ENCODE measurements at places on chromosomes 3 and 15.

DNA sequence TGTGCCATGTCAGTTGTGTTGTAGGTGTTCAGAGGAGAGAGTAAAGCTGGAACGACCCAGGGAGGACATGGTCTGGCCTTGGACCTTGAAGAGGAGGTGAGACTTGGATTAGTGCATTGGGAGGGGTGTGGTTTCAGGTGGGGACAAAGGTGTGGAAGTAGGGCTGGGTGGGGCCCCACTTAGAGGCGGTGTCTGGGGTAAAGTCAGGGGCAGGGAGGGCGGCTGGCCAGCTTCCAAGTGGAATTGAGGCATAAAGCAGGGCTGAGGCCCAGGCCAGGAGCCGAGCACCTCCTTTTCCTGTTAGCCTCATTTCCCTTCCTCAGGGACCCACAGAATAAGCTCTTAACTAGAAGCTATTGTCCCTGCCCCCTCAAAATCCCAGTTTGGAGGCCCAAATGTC, 36.2 kb upstream of the FLNB start:
- no peak for DNase-seq

GRCh38 chr3:1677576-1678156, 421.0 kb upstream of the CNTN4 start:
- no peak for DNase-seq

GRCh38 chr3:72114773-72115172, 329.8 kb upstream of the PROK2 start:
- DNase-seq = no peak

DNA sequence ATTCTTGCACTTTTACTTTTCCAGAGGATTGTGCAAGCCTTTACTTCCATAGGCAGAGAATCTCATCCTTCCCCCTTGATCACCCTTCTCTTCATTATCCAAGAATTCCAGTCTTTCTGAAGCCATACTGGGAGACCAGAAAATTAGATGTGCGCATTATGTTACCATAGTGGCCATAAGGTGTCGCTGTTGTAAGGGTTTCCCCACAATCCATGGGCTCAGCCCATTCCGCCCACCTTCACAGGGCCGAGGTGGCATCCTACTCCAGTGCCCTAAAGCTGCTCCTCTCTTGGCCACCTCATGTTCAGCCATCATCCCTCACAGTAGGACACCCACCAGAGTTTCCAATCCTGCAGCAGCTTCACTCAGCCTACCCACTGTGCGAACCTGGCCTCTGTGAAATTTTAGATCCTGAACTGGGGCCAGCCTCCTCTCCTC, 35.0 kb downstream of the CTSH start:
- DNase-seq = no peak

GRCh38 chr3:107641572-107642307, 119.0 kb downstream of the BBX start:
- DNase-seq = no peak

DNA sequence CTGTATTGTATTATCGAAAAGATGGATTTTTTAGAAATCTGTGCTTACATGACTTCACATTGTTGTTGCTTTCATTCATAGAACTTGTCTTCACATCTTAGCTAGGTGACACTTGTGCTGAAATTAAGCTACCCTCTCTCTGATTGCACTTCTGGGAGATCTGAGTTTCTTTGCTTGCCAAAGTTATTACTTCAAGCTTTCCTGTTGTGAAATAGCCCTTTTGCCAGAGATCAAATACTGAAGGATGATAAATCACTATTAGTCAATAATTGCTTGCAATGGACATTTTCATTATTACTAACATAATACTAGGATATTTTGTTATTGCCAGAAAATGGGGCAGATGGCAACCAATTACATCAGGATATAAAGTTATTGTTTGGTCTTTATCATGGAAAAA, 34.7 kb downstream of the PIK3CA start:
- DNase-seq = no peak

- no peak for DNase-seq
Measured at GRCh38 chr3:128270559-128271492, 117.5 kb downstream of the EEFSEC start.

DNA sequence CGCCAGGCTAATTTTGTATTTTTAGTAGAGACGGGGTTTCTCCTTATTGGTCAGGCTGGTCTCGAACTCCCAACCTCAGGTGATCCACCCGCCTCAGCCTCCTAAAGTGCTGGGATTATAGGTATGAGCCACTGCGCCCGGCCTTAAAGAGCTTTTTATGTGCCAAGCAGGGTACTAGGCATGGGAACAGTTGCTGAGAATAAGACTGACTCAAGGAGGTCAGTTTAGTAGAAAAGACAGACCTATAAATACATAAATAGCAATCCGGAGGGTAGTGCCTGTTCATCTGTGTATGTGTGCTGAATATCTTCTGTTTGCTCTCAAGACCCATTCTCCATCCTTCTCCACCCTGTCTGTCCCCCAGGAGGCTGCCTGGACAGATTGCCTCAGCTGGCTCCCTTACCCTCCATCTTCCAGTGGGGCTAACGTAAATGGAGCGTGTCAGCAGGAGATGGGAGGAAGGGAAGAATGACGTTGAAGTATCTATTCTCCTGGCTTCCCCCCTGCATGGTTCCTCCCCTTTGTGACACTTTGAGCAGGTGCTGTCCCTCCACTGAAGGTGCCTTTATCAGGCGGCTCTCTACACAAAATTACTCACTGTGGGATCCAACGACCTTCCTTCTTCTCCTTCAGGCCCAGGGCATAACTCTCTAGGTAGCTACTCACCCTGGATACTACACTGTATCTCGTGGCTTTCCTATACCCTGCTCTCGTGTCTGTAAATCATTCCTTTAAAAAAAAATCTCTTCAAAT, 31.1 kb downstream of the FBXO40 start:
- DNase-seq = no peak

GRCh38 chr15:63895194-63895593, 61.4 kb upstream of the HERC1 start:
- no peak for DNase-seq

- no peak for DNase-seq
Measured at GRCh38 chr15:44782516-44782915, 46.2 kb downstream of the TRIM69 start.

All from epithelial cell of prostate (primary cell).